Stimulated activated CD8-positive, alpha-beta memory T cell treated with anti-CD3 and anti-CD28 coated beads, Interleukin-4, amount 100 ng/mL, for 1 hour (primary cell): ENCODE measurements at places on chromosomes 7 and 10.
A peak's percentile ranks its signal among the peaks of the same experiment; 100 is the strongest.

DNA sequence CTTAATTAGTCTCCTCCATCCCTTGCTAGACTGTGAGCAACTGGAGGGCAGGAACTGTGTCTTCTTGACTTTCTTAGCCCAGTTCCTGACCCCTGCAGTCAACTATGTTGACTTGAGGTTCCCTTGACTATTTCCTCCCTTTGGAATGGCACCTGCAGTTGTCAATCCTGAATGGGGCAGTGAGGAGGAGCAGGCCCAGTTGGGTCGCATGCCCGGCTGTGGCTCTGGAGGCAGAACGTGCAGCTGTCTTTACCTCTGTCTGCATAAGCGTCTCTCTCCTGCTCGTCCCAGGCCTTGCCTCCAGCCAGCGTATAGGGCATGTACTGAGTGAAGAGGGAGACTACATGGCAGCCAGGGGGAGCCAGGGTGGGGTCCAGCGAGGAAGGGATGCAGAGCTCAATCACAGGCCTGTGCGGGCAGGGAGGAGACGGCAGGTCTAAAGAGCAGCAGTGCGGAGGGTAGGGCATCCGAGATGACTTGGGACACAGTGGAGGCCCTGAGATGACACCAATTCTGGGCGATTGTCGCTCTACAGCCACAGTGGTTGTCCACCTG is 26.8 kb downstream of the PYROXD2 start:
- DNase-seq: no peak

DNA sequence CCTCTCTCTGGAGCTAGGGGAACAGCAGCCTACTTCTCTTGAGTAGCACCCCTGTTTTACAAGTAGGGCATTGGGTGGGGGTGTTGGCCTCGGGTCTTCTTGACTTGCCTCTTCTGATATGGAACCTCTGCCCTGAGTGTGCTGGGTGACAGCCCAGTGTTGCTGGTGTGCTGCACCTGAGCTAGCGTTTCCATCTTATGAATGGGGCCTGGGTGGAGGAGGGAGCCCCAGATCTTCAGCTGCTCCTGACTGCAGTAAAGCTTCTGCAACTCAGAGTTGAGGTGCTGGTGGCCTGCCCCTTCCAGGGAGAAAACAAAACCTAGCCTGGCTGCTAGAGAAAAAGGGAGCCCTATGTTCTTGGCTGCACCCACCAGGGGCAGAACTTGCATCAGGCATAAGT is 202.5 kb upstream of the SHH start:
- no peak for DNase-seq

DNA sequence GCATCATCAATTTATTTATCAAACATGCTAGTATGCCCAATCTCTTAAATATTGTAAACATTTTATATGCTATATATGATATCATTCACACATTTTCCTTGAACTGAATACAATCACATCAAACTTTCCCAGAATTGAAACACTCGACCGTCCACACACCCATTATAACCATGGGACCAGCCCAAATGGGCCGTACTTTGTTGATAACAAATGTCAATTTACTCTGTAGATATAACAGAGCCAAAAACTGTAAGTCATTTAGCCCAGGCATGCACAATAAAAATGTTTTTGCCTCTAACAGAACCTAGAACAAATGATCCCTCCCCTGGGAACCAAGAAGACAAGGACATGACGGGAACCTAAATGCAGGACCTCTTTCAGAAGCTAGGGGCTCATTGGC is 683 bp upstream of the ANKRD22 start:
- no peak for DNase-seq

DNA sequence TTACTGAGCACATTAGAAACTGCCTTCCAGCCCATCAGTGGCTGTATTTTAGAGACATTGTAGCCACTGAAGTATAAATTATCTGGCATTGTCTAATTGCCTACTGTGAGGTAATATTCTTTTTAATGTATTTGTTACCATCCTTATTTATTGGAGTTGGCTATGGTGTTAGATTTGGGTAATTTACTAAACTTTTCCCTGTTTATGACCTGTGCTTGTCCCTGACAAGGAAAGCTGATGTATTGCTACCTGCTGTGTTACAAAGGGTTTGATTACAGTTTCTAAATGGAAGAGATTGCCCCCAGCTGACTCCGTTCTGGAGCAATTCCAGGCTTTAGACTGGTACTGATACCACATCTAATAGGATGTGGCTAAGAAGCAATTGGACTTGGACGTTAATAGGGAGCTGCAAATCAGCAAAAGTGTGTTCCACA is 12.3 kb upstream of the ASCC1 start:
- DNase-seq: no peak

- DNase-seq: no peak
Measured at GRCh38 chr10:128160297-128160711, 34.1 kb upstream of the MKI67 start.

- no peak for DNase-seq
Measured at GRCh38 chr7:18770154-18770811, 274.7 kb downstream of the HDAC9 start.

- DNase-seq: no peak
Measured at GRCh38 chr7:597348-598178, 77.9 kb upstream of the PDGFA start.

- peak; percentile 11 for DNase-seq
Measured at GRCh38 chr7:150481186-150481920, 30.9 kb downstream of the GIMAP8 start.

- no peak for DNase-seq
Measured at GRCh38 chr10:46308666-46309450, 22.1 kb downstream of the ANTXRL start.

DNA sequence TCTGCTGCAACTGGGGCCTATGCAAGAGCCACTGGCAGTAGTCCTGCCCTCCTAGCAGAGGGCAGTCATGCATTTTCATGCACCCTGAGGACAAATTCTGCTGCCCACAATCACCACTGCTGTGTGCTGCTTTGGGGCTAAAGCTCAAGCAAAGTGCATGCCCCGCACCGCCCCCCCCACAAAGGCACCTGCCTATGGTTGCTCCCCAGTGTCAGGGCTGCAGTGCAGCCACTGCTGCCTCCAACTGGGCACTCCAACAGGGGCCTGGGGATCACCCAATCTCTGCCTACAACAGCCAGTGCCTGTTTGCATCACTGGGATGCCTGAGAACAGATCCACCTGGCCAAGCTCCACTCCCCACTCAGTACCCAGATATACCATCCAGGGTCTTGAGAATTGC is 417.0 kb downstream of the HTR7 start:
- DNase-seq: no peak

GRCh38 chr7:5425507-5426225 is 2.0 kb upstream of the TNRC18 start:
- DNase-seq: no peak
